ENCODE measurements at places on chromosomes 5 and 9. TPM values are rescaled to one million over a fixed set of nuclear protein-coding genes. Genes with fewer than 3 reads are reported as not detected.

CNTLN gene
- 0.20 TPM for total RNA-seq

NTRK2 gene
- total RNA-seq, result 0.26 TPM

KIF4B gene
- total RNA-seq, result 0.09 TPM

NRG2 gene
- 0.24 TPM for total RNA-seq

TMEM174 gene
- not detected for total RNA-seq

SHISAL2B gene
- total RNA-seq, result not detected

CCNO gene
- 0.20 TPM for total RNA-seq

DNA sequence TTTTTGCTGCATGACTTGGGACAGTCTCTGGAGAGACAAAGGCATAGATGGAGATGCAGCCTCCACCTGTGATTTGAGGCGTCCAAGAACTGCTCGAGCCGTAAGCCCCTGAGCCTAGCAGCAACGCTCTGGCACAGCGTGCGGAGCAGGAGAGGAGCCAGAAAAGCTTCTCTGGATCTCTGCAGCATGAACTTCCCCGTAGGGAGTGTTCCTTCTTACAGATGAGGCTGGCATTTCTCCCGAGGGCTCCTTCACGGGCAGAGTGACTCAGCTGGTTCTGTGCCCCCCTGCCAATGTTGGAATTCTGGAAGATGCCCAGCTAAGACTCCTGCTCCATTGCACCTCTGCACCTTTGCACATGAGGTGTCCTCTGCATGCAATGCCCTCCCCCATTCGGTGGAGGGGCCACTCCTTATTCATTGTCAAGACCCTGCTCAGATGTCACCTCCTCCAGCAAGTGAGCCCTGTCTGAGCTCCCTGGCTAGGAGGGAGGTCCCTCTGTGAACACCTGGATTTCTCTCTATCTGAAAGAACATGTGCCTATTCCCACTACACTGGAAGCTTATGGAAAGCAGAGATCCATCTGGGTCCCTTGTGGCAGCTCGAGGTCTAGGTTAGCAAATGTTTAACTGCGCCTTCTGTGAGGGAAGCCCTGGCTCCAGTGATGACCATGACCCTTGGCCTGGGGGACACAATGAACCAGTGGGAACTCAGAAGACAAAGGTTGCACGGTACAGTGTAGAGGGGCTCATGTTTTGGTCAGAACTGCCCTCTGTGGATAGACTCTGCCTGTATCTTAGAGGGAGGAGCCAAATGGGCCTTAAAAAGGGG lies 39.6 kb downstream of the SH3PXD2B start:
- DNase-seq, result no peak

DNA sequence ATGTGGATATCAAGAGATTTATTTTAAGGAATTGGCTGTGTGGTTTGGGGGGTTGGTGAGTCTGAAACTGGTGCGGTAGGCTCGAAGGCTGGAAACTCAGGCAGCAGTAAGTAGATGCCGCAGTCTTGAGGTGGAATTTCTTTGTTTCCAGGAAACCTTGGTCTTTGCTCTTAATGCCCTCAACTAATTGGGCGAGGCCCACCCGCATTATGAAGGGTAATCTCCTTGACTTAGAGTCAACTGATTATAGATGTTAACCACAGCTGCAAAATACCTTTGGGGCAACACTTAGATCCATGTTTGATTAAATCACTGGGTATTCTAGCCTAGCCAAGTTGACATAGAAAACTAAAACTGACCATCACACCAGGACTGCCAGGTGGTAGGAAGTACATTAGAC lies 83.8 kb downstream of the ANKRD33B start:
- DNase-seq, result no peak

DNA sequence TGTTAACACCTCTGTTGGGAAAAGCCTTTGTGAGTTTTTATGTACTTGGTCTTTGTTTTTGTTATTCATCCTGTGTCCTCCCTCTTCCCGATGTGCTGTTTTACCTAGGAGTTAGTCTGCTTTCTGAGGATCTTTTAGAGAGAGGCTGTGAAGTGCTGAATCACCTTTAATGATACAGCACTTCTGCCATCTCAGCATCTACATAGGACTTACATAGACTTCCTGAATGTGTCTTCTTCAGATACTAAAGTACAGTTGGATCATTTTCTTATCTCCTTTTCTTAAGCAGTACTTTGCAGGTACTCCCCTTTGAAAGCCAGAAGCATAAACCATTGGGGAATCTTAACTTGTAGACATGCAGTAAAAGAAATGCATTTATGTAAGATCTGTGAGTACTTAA lies 31.5 kb downstream of the OTULIN start:
- DNase-seq, result no peak

GRCh38 chr9:2396622-2397285 lies 224.8 kb upstream of the VLDLR start:
- no peak for DNase-seq

DNA sequence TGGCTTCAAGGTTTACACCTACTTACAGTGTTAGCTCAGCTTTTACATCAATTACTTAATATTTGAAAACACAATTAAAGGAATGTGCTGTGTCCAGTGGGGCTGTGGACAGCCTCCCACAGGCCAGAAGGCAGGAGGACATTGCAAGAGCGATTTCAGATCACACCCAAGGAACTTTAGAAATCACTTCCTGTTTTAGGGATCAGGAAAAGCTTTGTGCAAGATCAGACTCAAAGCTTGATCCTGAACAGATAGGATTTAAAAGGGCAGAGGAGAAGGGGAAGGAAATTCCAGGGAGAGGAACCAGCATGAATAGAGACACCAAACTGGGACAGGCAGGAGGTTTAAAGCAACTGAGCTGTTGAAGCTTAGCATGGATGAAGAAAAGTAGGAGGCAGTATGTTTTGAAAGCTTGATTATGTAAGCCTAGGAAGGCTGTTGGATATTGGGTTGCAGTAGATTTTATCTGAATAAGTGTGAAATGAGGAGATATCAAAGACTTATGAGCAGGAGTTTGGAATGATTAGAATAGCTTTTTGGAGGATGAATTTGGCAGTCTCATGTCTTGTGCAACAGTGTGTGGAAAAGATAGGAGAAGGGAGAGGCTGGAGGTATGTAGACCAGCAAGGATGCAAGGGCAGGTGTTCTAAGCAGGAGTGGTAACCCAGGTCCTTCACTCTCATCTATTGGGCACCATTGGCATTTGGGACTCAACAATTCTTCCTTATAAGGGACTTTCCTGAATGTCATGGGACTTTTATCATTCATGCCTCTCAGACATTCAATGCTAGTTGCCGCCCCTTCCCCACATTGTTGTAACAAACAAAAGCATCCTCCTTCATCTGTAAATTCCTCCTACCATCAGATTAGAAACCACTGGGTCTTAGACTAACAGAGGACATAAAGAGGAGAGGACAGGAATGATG lies 123.5 kb downstream of the TARS1 start:
- no peak for DNase-seq

- no peak for DNase-seq
Measured at GRCh38 chr5:18216016-18216415, 581.8 kb downstream of the TAF11L14 start.

- DNase-seq, result no peak
Measured at GRCh38 chr9:72149231-72149975, at the start of gene GDA. GDA (plus strand) TSS chr9:72149440; CDS start chr9:72149560, 120 bp downstream.

GRCh38 chr9:119004618-119004990 lies 364.6 kb downstream of the BRINP1 start:
- DNase-seq, result no peak

DNA sequence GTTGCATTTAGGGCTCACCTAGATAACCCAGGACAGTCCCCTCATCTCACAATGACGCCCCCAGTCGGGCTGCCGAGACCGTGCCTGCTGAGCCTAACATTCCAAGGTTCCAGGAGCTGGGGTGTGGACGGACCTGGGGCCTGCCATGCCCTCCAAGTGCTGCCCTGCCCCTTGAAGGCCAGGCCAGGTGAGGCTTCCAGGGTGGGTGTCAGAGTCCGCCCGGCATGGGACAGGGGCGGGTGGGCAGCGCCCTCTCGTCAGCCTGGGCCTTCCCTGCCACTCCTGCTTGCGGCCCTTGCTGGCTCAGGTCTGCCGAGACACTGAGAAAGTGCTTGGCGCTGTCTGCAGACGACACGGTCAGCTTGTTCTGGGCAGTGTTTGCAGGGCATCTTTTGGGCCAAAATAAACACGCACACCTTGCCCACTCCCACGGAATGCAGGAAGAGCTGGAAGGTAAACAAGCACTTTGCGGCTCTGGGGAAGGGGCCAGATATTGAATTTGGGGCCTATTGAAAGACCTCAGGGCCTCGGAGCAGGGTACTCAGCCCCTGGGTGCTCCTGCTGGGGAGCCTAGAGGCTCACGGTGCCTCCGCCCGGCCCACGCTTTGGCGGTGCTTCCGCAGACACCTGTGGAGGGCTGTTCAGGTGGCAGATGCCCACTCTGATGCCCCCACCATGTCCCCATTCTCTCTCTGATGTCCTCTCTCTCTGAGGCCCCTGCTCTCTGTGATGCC lies 4.2 kb upstream of the SCGB3A1 start:
- DNase-seq, result no peak

DNA sequence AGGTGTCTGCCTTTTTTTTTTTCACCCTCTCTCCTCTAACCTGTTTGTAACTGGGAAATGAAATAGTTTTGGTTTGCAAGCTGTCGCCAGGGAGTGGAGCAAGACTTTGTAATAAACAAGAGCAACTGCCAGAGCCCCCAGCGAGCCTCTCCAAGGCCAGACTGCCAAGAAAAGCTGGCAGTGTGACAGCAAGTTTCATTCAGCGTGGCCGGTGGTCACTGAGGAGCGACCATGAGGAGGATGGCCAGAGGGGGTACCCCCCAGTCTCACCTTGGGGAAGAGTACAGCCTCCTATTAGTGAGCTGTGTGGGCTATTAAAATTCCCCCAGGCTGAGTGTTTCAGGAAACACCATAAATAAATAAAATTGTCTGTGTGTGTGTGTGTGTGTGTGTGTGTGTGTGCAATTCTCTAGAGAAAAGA lies 49.9 kb downstream of the ZFAND5 start:
- no peak for DNase-seq

DNA sequence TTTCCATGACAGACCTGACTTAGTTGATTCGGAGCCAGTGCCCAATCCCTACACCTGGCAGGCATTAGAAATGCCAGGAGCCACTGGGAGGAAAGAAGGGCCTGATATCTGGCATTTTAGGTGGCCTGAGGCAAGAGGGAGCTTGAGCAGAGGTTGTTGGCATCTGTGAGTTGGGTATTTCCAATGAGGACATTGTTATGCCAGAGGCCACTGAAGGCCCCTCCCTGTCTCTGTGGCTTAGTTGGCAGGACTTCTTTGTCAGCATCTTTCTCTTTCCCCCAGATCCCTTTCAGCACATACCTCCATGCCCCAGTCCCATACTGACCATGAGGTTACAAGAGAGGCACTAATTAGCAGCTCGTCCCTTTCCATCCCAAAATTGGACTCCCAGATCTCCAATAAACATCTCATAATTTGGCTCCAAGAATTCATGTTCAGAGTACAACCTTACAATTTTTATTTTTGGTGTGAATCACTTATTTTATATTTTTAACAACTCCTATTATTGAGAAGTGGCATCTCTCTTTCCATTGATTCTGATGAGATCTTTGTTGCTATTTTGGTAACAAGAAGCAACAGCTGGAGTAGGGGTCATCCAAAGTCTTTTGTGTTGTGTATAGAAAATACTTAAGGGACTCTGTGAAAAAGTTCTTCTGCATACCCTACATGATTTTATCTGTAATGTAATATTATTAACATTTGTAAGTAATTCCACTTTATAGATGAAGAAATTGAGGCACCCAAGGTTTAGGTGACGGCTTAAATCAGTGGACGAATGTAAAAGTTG lies 68.6 kb upstream of the MAP3K1 start:
- DNase-seq, result no peak

DNA sequence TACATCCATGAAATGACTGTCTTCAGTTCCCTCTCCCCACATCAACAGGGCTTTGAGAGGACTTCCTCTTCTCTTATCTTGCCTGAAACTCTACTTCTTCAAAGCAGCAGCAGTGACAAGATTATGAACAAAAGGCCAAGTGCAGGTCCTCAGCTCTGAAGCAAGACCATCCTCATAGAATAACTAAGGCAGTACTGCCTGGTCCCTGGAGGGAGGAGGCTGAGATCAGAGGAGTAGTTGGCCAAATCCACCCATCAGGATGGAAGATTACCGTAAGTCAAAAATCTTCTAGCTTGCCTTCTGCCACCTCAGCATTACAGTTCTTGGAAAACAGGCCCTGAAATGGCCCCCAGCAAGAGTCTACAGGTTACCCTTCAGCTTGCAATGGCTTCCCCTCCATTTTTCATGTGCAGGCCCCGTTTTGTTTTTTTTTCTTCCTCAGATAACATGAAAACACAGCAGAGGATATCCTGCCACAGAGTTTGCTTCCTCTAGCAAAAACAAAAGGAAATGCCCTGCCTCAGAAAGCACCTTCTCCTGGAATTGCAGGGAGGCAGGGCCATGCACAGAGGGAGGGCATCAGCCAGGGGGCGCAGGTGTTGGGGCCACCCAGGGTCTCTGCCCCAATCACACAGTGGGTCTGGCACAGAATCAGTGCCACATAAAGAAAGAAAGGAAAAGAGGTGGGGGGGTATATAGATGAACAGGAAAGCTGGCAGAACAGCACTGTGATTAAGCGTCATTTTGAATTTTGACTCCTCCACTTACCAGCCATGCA lies 40.0 kb downstream of the KLHL3 start:
- DNase-seq, result no peak

DNA sequence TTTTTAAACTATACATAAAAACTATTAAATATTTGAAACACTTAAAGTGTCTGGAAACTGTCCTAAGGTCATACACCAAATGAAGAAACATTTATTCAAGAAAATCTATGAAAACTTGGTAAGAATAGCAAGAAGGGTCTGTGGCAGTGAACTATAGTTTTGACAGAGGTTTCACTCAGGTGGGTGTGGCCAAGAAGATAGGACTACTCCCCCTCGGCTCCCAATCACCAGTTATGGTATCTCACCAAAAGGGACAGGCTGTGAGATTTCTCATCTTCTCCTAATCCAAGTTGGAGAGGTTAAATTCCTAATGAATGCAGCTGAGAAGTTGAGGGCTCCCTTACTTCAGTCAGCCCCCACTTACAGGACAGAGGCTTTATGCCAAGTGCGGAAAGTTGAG lies 2.9 kb downstream of the ARSK start:
- no peak for DNase-seq
